ENCODE measurements at places on chromosomes 6 and 20. TPM values are rescaled to one million over a fixed set of nuclear protein-coding genes. Genes with fewer than 3 reads are reported as not detected.

Gene CCDC170
- total RNA-seq = 5.4 TPM

Gene DOK5
- total RNA-seq = 0.74 TPM

Gene PHACTR1
- total RNA-seq = 91.0 TPM

Gene ISM1
- total RNA-seq = 8.4 TPM

Gene SLC35D3
- not detected for total RNA-seq

Gene HLA-DRB5
- 279 TPM for total RNA-seq

Gene MPIG6B
- 2.6 TPM for total RNA-seq

Gene TAP2
- 81.8 TPM for total RNA-seq

Gene TPD52L1
- 15.6 TPM for total RNA-seq

Gene OR2H1
- not detected for total RNA-seq

Gene FOXF2
- 13.2 TPM for total RNA-seq

Gene TFAP2C
- 4.2 TPM for total RNA-seq

DNA sequence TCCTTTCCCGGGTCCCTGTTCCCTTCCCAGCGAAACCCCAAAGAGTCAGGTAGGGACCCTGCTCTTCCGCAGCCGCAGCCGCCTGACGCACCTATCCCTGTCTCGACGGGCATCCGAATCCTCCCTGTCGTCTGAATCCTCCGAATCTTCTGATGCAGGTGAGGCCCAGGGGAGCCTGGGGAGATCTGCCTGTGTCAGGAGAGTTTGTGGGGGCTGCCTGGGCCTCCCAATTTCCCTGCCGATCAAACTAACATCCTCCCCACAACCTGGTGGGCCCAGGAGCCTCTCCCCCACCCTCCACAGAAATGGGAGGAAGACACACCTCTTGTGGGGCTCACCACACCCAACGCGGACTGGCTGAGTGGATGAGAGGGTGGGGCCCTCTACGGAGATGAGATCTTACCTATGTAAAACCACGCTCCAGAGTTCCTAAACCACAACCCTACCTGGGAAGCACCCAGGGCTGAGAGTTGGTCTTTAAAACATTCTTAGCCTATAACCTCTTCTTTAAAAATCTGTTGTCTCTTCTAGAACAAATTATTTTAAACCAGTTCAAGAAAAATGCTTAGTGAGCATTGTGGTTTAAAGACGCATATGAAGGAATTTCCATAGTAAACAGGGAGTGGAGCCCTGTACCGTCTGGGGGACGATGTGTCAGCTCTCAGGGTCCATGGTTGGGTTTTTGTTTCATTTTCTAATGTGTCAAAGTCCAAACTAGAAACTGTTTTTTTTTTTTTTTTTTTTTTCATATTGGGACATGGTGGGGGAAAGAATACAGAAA, 1.7 kb downstream of the CDC25B start:
- peaks cover 49% of the 10 kb centered on the region for H3K36me3 ChIP-seq
- peak; percentile 34 for DNase-seq
- peak overlapping the region; percentile 79 for H3K4me3 ChIP-seq
- no peaks in the 10 kb centered on the region for H3K27me3 ChIP-seq
- peak overlapping the region; percentile 95 for H3K27ac ChIP-seq
- peaks cover 72% of the 10 kb centered on the region for H3K4me1 ChIP-seq

GRCh38 chr20:32354592-32355416, 3.3 kb upstream of the ASXL1 start:
- H3K4me1 ChIP-seq = peaks cover 13% of the 10 kb centered on the region
- no peak overlapping the region for H3K27ac ChIP-seq
- no peak for DNase-seq
- no peaks in the 10 kb centered on the region for H3K36me3 ChIP-seq
- no peaks in the 10 kb centered on the region for H3K27me3 ChIP-seq
- no peak overlapping the region for H3K4me3 ChIP-seq

- H3K27me3 ChIP-seq = peaks cover 21% of the 10 kb centered on the region
- no peaks in the 10 kb centered on the region for H3K36me3 ChIP-seq
- DNase-seq = peak; percentile 37
- no peak overlapping the region for H3K27ac ChIP-seq
These were observed 87.0 kb downstream of the YTHDF1 start for GRCh38 chr20:63128956-63129355.

GRCh38 chr6:161963634-161964234, 689.9 kb upstream of the AGPAT4 start:
- no peaks in the 10 kb centered on the region for H3K4me1 ChIP-seq
- no peaks in the 10 kb centered on the region for H3K27me3 ChIP-seq
- no peaks in the 10 kb centered on the region for H3K36me3 ChIP-seq
- no peak overlapping the region for H3K27ac ChIP-seq

- H3K36me3 ChIP-seq = no peaks in the 10 kb centered on the region
- no peak overlapping the region for H3K27ac ChIP-seq
- peaks cover 11% of the 10 kb centered on the region for H3K4me1 ChIP-seq
- no peaks in the 10 kb centered on the region for H3K27me3 ChIP-seq
- no peak overlapping the region for H3K4me3 ChIP-seq
These were observed 177.0 kb upstream of the PRDM1 start for GRCh38 chr6:105909106-105909505.

DNA sequence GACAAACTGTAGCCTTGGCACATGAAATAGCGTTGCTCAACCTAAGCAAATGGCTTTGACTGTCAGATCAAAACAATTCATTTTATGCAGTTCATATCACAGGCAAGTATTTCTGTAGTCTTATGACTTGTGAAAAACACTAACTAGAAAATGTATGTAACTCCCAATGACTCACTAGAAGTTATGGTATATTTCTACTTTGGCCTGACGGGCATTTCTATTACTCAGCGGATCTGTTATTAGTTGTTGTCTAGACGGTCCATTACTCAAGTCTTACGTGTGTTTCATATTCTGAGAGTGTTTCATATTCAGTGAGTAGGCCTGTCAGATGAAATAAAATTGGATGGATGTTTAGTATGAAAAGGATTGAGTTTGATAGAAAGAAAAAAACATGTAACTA, 880.9 kb downstream of the PRIM2 start:
- no peaks in the 10 kb centered on the region for H3K36me3 ChIP-seq
- no peaks in the 10 kb centered on the region for H3K27me3 ChIP-seq
- H3K27ac ChIP-seq = no peak overlapping the region
- H3K4me3 ChIP-seq = no peak overlapping the region

DNA sequence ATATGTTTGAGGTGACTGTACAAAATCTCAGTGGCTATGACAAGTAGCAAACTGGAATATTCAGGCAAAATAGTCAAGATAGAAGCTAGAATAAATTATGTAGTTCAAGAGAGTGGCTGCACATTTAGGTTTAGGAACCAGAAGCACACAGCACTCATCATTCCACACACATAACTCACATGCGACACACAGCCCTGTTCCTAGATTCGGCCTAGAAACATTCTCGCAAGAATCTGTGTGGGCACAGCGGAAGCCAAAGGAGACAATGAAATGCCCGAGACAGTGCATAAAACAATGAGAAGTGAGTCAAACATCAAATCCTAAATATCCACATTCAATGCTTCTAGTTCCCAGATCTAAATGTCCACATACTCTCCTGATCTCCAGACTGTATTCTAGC, 9.5 kb upstream of the SUPT3H start:
- no peaks in the 10 kb centered on the region for H3K36me3 ChIP-seq
- H3K27me3 ChIP-seq = no peaks in the 10 kb centered on the region
- no peak overlapping the region for H3K27ac ChIP-seq
- DNase-seq = no peak
- H3K4me1 ChIP-seq = no peaks in the 10 kb centered on the region

DNA sequence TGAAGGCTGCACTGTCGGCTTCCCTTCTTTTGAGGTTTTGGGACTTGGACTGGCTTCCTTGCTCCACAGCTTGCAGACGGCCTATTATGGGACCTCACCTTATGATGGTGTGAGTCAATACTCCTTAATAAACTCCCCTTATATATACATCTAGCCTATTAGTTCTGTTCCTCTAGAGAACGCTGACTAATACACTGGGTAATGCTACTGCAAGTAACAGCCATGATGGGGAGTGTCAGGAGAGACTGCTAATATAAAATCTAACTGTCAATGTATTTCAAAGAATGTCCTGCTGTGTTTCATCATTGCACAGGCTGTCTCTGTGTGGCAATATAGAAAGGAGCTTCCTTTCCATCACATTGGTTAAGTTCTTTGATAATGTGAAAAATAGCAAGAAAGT, 57.7 kb upstream of the UST start:
- no peaks in the 10 kb centered on the region for H3K36me3 ChIP-seq
- DNase-seq = no peak

DNA sequence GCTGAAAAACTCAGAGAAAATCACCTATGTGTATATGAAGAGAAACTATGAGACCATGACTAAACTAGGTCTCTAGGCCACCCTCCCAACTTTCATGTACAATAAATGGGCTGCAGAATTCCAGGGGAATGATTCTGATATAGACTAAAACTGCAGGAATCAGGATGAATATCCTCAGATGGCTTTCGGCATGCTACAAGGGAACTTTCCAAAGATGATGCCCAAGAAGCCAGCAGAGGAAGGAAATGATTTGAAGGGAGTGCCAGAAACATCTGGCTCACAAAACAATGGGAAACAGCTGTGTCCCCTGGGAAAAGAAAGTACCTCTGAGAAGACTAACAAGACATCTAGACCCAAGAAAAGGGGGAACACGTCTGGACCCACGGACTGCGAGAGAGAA, 41.1 kb downstream of the PLN start:
- H3K36me3 ChIP-seq = no peaks in the 10 kb centered on the region
- H3K4me3 ChIP-seq = no peak overlapping the region
- no peak overlapping the region for H3K27ac ChIP-seq
- H3K4me1 ChIP-seq = peaks cover 15% of the 10 kb centered on the region

- peaks cover 81% of the 10 kb centered on the region for H3K36me3 ChIP-seq
- DNase-seq = no peak
- no peaks in the 10 kb centered on the region for H3K27me3 ChIP-seq
- H3K4me1 ChIP-seq = peaks cover 20% of the 10 kb centered on the region
These were observed 52.6 kb downstream of the TCP11 start for GRCh38 chr6:35088281-35089215.

DNA sequence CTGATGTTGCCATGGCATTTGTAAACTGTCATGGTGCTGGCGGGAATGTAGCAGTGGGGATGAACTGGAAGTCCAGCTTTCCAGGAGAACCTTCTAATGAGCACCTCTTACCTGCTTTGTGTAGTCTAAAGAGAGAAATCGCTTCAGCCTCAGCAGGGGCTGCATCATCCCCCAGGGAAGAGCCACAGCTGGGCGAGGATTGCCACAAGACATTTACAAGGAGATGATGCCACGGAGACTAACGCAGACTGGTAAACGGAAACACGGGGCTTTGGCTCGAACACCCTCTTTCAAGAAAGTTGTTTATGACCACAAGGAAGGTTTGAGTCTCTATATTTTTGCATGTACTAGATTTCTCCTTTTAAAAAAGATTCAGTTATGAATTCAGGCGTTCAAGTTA, 72.9 kb downstream of the CDH26 start:
- no peak for DNase-seq
- no peaks in the 10 kb centered on the region for H3K27me3 ChIP-seq
- H3K27ac ChIP-seq = no peak overlapping the region
- H3K4me1 ChIP-seq = no peaks in the 10 kb centered on the region

GRCh38 chr6:31750411-31751022, 10.7 kb downstream of the MSH5 start:
- no peaks in the 10 kb centered on the region for H3K27me3 ChIP-seq
- no peaks in the 10 kb centered on the region for H3K36me3 ChIP-seq
- H3K4me1 ChIP-seq = no peaks in the 10 kb centered on the region

DNA sequence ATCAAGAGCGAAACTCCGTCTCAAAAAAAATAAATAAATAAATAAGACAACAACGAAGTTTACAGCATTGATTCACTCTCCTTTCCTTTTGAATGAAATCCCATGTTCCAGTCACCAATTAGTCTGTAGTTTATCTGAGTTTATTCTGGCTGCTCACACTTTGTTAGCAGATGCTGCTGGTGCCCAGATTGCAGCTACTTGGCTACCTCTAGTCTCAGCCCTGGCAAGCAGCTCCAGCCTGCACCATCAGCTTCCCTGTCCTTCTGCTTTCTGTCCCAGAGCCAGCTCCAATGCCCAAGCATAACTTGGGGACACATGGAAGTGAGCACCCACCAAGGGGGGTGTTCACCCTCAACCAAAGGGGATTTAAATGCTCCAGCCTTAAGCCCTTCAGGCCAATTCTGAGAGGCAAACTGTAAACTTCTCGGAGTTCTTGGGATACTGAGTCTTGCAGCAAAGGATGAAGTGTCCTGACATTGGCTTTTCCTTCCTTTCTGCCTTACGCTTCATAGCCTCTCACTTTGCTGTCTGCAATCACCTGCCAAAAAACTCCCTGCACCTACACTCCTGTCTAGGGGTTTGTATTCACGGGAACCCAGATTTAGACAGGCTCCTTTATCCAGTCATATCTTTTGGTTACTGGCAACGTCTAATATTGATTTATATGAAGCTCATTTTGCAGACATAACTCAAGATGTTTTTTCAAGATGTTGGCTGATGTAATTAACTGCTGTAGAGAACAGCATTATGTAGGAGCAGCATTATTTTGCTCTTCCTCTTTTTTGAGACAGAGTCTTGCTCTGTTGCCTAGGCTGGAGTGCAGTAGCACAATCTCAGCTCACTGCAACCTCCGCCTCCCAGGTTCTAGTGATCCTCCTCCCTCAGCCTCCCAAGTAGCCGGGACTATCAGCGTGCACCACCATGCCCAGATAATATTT, 9.8 kb upstream of the TASP1 start:
- no peaks in the 10 kb centered on the region for H3K36me3 ChIP-seq
- no peaks in the 10 kb centered on the region for H3K27me3 ChIP-seq
- no peak overlapping the region for H3K4me3 ChIP-seq
- H3K27ac ChIP-seq = no peak overlapping the region

DNA sequence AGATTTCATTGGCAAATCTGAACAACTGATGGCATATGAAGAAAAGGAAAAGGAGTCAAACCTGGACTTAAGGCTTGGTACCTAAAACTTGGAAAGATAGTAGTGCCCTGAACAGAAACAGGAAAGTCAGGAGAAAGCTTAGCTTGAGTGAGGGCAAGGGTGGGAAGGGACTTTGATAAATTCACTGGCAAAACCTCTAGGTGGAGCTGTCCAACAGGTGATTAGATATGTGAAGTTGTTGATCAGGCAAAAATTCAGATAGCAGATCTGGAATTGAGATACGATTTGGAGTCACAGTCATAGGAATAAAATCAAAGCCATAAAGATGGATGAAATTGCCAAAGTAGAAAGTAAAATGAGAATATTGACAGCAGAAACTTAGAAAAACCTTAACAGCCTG, 16.1 kb upstream of the ZNF292 start:
- no peaks in the 10 kb centered on the region for H3K27me3 ChIP-seq
- H3K27ac ChIP-seq = no peak overlapping the region
- no peak overlapping the region for H3K4me3 ChIP-seq
- H3K36me3 ChIP-seq = no peaks in the 10 kb centered on the region
- H3K4me1 ChIP-seq = no peaks in the 10 kb centered on the region

GRCh38 chr6:87714093-87714842, 12.2 kb upstream of the AKIRIN2 start:
- no peak for DNase-seq
- no peaks in the 10 kb centered on the region for H3K36me3 ChIP-seq
- H3K4me1 ChIP-seq = peaks cover 16% of the 10 kb centered on the region
- no peak overlapping the region for H3K27ac ChIP-seq
- no peaks in the 10 kb centered on the region for H3K27me3 ChIP-seq

GRCh38 chr6:45942953-45943352, 72.7 kb downstream of the CLIC5 start:
- no peak overlapping the region for H3K4me3 ChIP-seq
- H3K27me3 ChIP-seq = no peaks in the 10 kb centered on the region
- no peaks in the 10 kb centered on the region for H3K4me1 ChIP-seq
- DNase-seq = no peak
- peaks cover 11% of the 10 kb centered on the region for H3K36me3 ChIP-seq

GRCh38 chr6:139062932-139063646, 34.5 kb downstream of the ABRACL start:
- no peak for DNase-seq
- H3K4me3 ChIP-seq = no peak overlapping the region
- H3K36me3 ChIP-seq = no peaks in the 10 kb centered on the region
- H3K4me1 ChIP-seq = no peaks in the 10 kb centered on the region
- H3K27ac ChIP-seq = no peak overlapping the region

Measured in lower lobe of right lung (tissue), 2 donors.